Left ventricle myocardium superior (tissue), 1 donor: ENCODE measurements at places on chromosomes 16 and 17.
A peak's percentile ranks its signal among the peaks of the same experiment; 100 is the strongest.

DNA sequence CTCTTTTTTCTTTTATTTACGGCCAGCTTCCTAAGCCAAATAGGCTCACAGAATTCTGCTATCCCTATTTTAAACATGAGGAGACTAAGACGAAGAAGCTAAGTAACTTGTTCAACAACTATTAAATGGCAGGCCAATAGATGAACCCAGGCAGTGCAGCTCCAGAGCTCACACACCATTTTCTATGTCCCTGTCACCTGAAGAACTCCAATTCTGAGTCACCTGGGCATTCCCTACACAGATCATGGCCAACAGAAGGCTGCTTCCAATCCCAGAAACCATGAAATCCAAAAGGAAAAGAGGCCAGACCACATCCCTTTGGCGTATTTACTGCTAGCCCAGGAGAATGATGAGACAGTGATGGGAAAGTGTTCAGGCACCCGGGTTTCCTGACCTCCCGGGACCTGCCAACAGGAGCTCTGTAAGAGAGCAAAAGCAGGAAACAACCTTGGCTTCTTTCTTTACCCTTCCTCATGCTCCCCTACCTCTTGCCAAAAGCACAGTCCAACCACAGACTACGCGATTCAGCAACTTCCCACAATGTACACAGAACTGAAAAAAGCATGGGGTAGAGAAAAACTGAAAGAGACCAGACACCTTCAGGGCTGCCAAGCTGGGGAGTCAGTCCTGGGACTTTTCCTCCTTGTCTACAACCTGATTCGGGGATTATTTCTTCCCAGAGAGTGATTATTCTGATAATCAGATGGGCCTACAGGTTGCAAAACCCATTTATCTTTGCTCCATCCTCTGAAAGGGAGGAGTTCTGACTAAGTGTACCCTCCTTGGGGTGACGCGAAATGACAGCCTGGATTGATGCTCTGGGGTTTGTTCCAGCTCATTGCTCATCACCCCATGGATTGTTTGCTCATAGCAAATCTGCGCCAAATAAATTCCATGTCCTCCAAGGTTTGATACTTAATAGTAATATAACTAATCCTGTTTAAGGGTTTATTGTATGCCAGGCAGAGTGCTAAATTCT is 47.8 kb upstream of the HAS3 start:
- DNase-seq: no peak

GRCh38 chr16:89173174-89173921 is 1.8 kb downstream of the CDH15 start:
- no peak for DNase-seq

DNA sequence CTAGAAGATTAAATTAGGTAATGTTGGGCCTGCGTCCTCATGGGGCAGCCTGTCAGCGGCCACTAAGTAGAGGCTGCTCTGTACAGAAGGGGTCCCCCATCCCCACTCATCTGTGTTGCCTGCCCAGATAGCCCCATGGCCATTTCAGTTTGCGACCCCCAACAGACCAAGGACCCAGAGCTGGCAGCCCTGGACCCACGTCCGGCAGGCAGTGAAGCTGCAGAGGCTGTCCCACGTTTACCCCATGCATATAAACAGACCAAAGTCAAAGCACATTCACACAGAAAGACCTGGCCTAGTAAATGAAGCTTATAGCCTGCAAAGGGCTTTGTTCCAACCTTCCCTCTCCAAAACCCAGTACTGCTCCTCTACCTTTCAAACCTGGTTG is 4.6 kb downstream of the PDF start:
- no peak for DNase-seq

DNA sequence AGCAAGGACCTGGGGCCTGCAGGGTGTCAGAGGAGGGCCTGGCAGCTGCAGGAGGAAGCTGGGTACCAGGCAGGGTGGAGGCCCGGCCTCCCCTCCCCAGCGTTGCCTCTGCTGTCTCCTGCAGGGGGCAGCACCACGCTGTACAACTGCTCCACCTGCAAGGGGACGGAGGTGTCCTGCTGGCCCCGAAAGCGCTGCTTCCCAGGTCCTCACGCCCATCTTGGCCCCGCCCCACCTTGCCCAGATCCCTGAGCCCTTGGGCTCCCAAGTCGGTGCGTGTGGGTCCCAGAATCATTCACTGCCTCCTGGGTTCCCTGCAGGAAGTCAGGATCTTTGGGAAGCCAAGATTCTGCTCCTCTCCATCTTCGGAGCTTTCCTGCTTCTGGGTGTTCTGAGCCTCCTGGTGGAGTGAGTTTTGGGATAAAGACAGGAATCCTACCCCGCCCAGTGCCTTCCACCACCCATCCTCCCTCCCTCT is 1.2 kb downstream of the TMEM95 start:
- peak; percentile 87 for DNase-seq

DNA sequence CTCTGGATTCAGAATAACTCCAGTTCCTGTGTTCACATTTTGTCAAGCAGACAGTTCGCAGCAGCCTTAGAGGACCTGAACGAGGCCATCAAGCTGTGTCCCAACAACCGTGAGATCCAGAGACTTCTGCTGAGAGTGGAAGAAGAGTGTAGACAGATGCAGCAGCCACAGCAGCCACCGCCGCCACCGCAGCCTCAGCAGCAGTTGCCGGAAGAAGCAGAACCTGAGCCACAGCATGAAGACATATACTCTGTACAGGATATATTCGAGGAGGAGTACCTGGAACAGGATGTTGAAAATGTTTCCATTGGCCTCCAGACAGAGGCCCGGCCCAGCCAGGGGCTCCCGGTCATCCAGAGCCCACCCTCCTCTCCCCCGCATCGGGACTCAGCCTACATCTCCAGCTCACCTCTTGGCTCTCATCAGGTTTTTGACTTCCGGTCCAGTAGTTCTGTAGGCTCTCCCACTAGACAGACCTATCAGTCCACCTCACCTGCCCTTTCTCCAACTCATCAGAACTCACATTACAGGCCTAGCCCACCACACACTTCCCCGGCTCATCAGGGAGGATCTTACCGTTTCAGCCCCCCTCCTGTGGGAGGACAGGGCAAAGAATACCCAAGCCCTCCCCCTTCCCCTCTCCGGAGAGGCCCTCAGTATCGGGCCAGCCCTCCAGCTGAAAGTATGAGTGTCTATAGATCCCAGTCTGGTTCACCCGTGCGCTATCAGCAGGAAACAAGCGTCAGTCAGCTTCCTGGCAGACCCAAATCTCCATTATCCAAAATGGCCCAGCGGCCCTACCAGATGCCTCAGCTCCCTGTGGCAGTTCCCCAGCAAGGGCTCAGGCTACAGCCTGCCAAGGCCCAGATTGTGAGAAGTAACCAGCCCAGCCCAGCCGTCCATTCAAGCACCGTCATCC is 25.9 kb downstream of the CYB561 start:
- DNase-seq: no peak

GRCh38 chr17:42512733-42513251 is 23.2 kb upstream of the NAGLU start:
- DNase-seq: no peak

- no peak for DNase-seq
Measured at GRCh38 chr16:82135844-82136243, 34.2 kb downstream of the MPHOSPH6 start.

GRCh38 chr17:51954232-51954765 is 204.2 kb downstream of the CA10 start:
- no peak for DNase-seq

- peak; percentile 43 for DNase-seq
Measured at GRCh38 chr16:50297301-50298074, 31.1 kb downstream of the ADCY7 start.
